Pulmonary artery endothelial cell (primary cell): ENCODE measurements at places on chromosomes 11 and 22.

DNA sequence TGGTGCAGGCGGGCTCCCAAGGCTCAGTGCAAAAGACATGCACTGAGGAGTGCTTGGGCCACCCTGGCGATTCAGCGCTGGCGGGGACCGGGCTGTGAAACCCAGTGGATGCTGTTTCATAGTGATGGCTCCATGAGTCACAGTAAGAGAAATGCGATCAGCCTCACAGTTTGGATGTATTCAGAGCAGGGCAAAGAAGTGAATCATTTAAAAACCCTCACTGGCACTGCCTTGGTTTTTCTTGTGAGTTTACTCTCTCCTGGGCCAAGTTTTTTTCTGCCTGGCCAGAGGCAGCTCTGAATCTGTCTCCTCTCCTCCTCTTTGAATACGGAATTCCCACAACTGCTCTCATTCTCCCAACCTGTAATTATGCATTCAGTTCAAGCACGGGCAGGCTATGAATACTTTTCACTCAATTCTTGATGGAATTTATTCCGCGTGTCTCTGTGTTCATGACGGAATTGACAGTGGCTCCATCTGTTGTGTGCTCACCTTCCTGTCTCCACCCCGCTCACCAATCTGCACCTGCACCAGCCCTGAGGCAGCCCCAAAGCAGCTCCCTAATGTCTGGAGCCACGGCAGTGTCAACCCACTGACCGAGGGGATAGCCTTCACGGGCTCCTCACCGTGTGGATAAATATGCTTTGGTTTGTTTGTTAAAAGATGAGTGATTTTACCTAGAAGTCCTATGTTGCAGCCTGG, 14.9 kb downstream of the ADAMTS8 start:
- DNase-seq = no peak

- peak; percentile 69 for DNase-seq
Observed at GRCh38 chr11:71787098-71787823, 45.7 kb upstream of the DEFB108B start.

DNA sequence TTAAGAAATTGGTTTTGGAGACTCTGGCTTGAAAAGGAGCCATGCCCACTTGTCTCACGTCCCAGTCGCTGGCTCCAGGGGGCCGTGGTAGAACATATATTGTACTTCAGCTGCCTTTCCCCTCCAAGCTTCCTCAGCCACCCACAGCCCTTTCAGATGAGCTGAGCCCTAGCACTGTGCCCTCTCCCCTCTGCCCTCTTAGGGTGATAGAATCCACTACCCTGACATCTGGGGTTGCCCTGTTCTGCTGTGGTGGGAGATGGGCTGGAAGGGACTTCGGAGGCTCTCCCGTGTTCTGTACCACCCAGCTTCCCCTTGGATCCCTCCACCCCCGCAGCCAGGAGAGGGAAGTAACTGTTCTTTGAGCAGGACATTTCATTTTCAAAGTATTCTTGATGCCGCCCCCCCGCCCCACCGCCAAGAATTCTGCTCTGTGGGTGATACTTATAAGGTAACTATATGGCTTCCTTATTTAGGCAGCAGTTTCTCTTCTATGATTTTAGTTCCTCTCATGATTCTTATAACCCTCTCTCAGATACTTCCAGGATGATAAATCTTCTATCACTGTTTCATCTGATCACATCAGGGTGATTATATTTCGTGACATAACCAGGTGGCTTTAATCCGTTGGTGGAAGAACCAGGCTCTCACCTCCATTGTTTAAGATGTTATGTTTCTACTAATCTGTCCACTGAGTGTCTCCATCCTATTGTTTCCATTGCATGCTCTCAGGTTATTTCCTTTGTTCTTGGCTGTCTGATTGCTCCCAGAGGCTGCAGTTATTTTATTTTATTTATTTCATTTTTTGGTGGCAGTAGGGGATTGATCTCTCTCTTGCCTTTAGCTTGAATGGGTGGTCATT, 24.1 kb downstream of the ZBTB16 start:
- no peak for DNase-seq

DNA sequence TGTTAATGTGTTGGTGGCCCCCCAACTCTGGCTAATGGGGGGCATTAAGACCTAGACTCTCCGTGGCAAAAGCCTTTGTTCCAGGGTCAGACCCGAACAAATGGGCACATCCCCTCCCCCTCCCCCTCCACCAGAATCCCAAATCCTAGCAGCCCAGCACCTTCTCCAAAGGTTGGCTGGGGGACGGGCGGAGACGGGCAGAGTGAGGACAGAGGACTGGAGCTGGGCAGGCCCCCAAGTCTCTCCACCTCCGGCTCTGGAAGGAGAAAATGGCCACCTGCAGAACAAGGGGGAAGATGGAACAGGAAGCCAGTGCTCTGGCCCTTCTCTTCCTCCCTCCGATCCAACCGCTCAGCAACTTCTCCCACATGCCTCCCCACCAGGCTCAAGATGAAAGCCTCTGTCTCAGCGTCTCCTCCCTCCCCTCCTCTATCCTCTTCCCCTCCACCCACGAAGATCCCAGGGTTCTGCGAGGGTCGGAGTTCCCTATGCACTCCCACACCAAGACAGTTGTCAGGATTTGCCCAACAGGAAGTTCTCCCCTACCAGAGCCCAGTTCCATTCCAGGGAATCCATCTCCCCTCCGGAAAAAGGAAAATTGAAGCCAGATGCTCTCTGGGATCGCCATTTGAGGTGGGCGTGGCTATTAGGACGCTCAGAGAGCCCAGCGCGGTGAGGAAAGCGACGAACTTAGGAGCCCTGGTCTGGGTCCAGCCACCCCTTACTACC, 20.1 kb downstream of the ADA2 start:
- no peak for DNase-seq

DNA sequence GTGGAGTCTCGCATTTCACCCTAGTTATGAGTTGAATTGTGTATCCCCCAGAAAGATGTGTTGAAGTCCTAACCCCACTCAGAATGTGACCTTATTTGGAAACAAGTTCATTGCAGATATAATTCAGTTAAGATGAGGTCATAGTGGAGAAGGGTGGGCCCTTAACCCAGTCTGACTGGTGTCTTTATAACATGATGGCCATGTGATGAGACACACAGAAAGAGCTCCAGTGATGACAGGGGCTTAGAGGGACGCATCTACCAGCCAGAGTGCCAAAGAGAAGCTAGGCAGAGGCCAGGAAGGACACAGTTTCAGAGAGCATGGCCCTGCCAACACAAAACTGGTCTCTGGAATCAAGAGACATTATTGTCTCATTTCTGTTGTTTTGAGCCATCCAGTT, 50.3 kb downstream of the LARGE1 start:
- DNase-seq = no peak
